T47D (cell line): ENCODE measurements at places on chromosomes 4 and X.

GRCh38 chr4:110135523-110135922 is 62.9 kb downstream of the ELOVL6 start:
- DNase-seq = no peak

DNA sequence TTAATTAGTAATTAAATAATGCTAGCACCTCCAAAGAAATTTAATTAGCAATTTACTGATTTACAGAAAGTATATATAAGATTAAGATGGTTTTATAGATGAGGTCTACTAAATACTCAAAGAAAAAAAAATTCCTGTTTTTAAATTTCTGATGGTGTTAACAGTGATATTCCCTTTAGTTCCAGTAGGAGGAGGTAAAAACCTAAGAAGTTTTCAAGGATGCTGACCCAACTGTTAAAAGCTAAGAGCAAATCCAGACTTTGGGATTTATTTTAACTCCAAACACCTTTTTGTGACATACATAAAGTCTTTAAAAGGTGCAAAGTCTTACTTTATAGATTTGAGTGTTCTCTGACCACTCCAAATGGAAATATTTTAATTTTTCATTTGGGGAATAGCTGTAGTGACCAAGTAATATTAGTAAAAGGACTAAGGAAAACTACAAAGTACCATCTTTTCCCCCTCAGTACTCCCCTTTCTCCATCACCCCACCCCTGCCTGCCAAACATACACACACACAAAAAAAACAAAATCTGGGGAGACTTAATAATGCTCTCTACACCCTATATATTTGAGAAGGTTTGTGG is 34.2 kb upstream of the CSN1S1 start:
- DNase-seq = no peak

DNA sequence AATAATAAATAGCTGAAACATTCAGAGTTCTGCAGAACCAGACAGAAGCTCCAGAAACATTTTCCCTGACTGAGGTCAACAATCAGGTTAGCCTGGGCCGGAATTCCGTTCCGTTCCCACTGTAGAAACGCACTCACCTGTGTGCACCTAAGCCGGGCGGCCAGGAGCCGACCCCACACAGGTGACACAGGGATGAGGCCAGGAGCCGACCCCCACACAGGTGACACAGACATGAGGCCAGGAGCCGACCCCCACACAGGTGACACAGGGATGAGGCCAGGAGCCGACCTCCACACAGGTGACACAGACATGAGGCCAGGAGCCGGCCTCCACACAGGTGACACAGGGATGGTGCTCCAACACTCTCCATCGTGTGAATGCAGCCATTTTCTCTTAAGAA is 21.9 kb downstream of the FAT1 start:
- DNase-seq = no peak

GRCh38 chr4:53012738-53013137 is 150.6 kb downstream of the RASL11B start:
- DNase-seq = no peak
